ENCODE measurements at places on chromosomes 12 and 14. TPM values are rescaled to one million over a fixed set of nuclear protein-coding genes. Genes with fewer than 3 reads are reported as not detected.

GRCh38 chr12:64792128-64792527 lies 32.3 kb upstream of the TBC1D30 start:
- H3K27me3 ChIP-seq, result no peaks in the 10 kb centered on the region
- no peaks in the 10 kb centered on the region for H3K4me1 ChIP-seq
- no peak for DNase-seq
- H3K4me3 ChIP-seq, result no peak overlapping the region
- H3K36me3 ChIP-seq, result no peaks in the 10 kb centered on the region
- no peak overlapping the region for H3K27ac ChIP-seq

The B4GALNT3 gene
- 7.7 TPM for polyA plus RNA-seq

- no peak overlapping the region for H3K27ac ChIP-seq
- peaks cover 7% of the 10 kb centered on the region for H3K4me1 ChIP-seq
- no peak overlapping the region for H3K4me3 ChIP-seq
- no peak for DNase-seq
- H3K36me3 ChIP-seq, result no peaks in the 10 kb centered on the region
Measured at GRCh38 chr14:93960108-93960475, 16.3 kb downstream of the ASB2 start.

- H3K4me1 ChIP-seq, result peaks cover 19% of the 10 kb centered on the region
- H3K27me3 ChIP-seq, result no peaks in the 10 kb centered on the region
- peak; percentile 86 for DNase-seq
- peaks cover 8% of the 10 kb centered on the region for H3K36me3 ChIP-seq
- H3K4me3 ChIP-seq, result no peak overlapping the region
Measured at GRCh38 chr12:6326316-6327228, 15.3 kb downstream of the TNFRSF1A start.

DNA sequence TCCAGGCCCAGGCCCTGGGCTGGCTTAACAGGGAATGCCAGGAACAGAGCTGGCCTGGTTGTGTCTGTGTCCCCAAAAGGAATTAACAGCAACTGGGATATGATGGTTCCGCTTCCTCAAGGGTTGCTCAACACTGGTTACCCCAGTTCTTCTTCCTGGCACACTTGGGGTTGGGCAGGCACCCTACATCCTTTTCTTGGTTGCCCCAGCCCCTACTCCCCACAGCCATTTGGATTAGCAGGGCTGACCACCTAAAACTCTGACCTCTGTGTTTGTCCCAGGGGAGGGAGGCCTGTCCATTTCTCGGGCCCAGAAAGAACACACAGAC lies 30.8 kb downstream of the NCKAP5L start:
- H3K4me3 ChIP-seq, result no peak overlapping the region
- H3K36me3 ChIP-seq, result peaks cover 98% of the 10 kb centered on the region
- no peak for DNase-seq
- no peaks in the 10 kb centered on the region for H3K27me3 ChIP-seq

DNA sequence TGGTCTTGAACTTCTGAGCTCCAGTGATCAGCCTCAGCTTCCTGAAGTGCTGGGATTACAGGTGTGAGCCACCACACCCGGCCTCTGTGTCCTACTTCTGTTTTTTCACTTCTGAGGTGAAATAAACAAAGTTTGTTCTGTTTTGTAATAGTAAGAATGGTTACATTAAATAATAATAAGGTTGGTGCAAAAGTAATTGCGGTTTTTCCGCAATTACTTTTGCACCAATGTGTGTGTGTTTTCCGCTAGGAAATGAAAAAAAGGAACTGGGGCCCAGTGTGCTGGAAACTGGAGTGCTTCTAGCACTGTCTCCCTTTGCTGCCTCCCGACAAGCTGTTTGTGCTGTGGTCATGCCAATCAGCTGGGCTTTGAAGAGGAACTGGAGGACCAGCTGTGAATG lies 140.9 kb downstream of the NTS start:
- H3K27me3 ChIP-seq, result no peaks in the 10 kb centered on the region
- DNase-seq, result no peak
- no peak overlapping the region for H3K27ac ChIP-seq
- no peak overlapping the region for H3K4me3 ChIP-seq
- no peaks in the 10 kb centered on the region for H3K36me3 ChIP-seq
- H3K4me1 ChIP-seq, result no peaks in the 10 kb centered on the region

GRCh38 chr12:132492522-132492921 lies 2.6 kb downstream of the FBRSL1 start:
- H3K36me3 ChIP-seq, result no peaks in the 10 kb centered on the region
- no peak overlapping the region for H3K27ac ChIP-seq
- no peak for DNase-seq
- peaks cover 23% of the 10 kb centered on the region for H3K4me1 ChIP-seq
- H3K4me3 ChIP-seq, result no peak overlapping the region

The KCNH3 gene
- 1.8 TPM for polyA plus RNA-seq

DNA sequence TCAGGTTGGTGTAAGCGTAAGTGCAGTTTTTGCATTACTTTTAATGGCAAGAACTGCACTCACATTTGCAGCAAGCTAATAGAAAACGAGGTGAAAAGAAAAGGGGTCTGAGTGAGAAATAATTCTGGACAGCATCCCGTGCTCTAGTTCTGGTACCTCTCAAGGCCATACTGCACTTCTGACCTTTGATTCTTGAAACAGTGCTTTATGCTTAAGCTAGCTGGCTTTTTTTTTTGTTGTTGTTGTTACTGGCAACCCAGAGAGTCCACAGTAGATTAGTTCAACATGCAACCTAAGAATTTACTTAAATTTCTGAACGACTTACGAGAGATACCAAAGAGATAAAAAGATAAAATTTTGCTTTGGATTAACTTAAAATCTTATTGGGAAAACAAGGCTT lies 75.2 kb upstream of the PRKD1 start:
- DNase-seq, result no peak
- H3K4me3 ChIP-seq, result no peak overlapping the region
- no peaks in the 10 kb centered on the region for H3K36me3 ChIP-seq
- H3K4me1 ChIP-seq, result no peaks in the 10 kb centered on the region

DNA sequence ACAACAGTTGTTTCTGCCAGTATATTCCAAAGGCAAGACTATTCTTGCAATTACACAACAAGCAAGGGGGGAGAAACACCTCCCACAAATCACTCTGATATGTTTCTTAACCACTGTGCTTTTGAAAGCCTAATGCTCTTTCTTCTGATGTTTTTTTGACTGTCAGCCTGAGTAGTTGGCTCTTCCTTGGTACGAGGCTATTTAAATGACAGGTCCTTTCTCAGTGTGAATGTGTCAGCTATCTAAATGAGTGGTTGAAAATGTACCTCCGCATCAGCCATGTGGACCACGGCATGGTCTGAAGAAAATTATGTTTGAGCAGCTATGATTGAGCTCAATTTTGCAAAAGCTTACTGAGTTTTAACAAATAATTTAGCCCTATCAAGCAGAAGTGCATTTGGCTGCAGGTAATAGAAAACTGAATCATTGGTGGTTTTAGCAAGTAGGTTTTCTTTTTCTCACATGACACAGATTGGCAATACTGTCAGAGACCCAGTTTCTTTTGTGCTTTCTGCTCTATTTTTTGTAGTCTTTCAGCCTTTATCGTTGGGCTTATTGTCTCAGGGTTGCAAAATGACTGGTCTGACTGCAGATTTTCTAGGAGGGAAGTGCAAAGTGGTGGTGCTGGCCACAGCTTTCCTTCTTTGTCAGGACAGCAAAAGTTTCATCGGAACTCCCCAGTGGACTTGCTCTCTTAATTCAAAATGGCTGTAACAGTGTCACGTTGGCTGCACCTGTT lies 162.8 kb downstream of the RGS6 start:
- no peaks in the 10 kb centered on the region for H3K27me3 ChIP-seq
- H3K4me1 ChIP-seq, result no peaks in the 10 kb centered on the region
- no peak for DNase-seq
- no peaks in the 10 kb centered on the region for H3K36me3 ChIP-seq

DNA sequence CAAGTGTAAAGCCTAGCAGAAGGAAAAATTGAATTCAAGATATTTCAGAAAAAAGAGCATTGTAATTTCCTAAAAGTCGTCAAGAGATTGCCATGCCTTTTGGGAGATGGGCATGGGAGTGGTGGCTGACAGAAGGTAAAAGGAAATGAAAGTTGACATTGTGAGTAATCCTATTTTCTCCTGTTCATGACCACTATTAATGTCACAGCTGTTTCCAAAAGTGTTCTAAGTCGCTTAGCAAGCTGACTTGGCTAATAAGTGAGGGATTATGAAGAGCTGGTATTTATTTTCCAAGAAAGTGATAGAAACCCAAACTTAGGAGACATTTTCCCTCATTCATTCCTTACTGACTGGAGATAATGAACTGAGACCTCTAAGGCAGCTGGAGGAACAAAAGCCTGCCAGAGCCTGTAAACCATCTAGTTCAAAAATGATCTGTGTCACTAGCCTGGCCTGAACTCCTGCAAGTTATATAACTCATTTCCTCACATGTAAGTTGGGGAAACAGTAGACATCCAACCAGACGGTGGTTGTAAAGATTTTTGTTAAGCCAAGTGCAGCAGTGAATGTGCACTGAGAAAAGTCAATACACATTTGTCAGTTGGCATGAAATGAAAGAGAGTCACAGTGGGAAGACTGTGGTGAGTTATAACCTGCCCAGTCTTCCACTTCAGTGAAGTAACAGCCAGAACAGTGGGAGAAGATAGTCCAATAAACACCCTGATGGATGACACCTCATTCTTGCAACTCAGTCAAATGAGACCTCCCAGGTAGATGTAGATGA lies 75.8 kb downstream of the DIO2 start:
- no peaks in the 10 kb centered on the region for H3K4me1 ChIP-seq
- H3K27ac ChIP-seq, result no peak overlapping the region
- no peak overlapping the region for H3K4me3 ChIP-seq
- no peaks in the 10 kb centered on the region for H3K36me3 ChIP-seq
- no peak for DNase-seq

- no peak for DNase-seq
- H3K27me3 ChIP-seq, result no peaks in the 10 kb centered on the region
- no peak overlapping the region for H3K4me3 ChIP-seq
- H3K36me3 ChIP-seq, result peaks cover 5% of the 10 kb centered on the region
- H3K27ac ChIP-seq, result no peak overlapping the region
- peaks cover 38% of the 10 kb centered on the region for H3K4me1 ChIP-seq
Measured at GRCh38 chr14:69666112-69666511, 54.7 kb downstream of the SUSD6 start.

DNA sequence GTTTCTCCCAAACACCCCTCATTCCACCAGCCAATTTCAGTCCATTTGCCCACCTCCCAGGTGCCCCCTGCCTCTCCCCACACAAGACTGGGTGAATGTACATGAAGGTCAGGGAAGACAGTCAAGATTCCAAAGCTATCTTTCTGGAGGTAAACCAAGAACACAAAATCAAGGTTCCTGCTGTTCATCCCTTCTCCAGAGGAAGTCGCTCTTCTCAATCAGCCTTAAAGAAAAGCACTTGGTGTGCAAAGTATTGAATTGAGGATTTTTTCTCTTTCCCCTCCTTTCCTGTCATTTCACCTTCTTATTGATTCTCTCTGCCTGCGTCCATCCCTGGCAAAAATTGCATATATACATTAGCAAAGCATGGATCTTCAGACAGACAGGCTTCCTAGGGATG lies 4.5 kb downstream of the GRIN2B start:
- no peaks in the 10 kb centered on the region for H3K36me3 ChIP-seq
- DNase-seq, result no peak
- no peak overlapping the region for H3K27ac ChIP-seq
- H3K4me1 ChIP-seq, result peaks cover 10% of the 10 kb centered on the region
- no peak overlapping the region for H3K4me3 ChIP-seq

The ZNF664 gene
- 151 TPM for polyA plus RNA-seq

The CCDC196 gene
- not detected for polyA plus RNA-seq

The LBHD2 gene
- not detected for polyA plus RNA-seq

- H3K4me1 ChIP-seq, result no peaks in the 10 kb centered on the region
- H3K27me3 ChIP-seq, result no peaks in the 10 kb centered on the region
- DNase-seq, result no peak
- no peak overlapping the region for H3K4me3 ChIP-seq
- peaks cover 2% of the 10 kb centered on the region for H3K36me3 ChIP-seq
Measured at GRCh38 chr12:121334513-121335343, 17.5 kb downstream of the ANAPC5 start.

DNA sequence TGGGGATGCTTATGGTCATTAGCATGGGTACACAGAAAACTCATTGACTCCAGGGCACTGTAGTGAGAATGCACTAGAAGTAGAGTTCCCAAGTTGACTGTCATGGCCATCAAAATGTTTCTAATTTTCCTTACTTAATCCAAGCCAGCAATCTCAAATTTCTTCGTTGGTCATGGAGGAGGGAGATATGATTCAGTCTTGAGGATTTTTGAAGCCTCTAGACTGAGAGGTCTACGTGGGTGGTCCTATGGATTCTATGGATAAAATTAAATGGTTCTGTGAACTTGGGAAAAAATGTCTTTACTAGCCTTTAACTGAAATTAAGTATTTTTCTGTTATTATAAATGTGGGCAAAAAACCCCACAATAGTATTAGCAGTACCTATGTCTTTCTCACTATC lies 508.5 kb downstream of the FUT8 start:
- H3K36me3 ChIP-seq, result no peaks in the 10 kb centered on the region
- H3K27me3 ChIP-seq, result no peaks in the 10 kb centered on the region
- no peaks in the 10 kb centered on the region for H3K4me1 ChIP-seq

GRCh38 chr12:110960795-110961194 lies 40.4 kb upstream of the MYL2 start:
- H3K4me1 ChIP-seq, result no peaks in the 10 kb centered on the region
- H3K27ac ChIP-seq, result no peak overlapping the region
- peaks cover 56% of the 10 kb centered on the region for H3K27me3 ChIP-seq
- H3K36me3 ChIP-seq, result no peaks in the 10 kb centered on the region

DNA sequence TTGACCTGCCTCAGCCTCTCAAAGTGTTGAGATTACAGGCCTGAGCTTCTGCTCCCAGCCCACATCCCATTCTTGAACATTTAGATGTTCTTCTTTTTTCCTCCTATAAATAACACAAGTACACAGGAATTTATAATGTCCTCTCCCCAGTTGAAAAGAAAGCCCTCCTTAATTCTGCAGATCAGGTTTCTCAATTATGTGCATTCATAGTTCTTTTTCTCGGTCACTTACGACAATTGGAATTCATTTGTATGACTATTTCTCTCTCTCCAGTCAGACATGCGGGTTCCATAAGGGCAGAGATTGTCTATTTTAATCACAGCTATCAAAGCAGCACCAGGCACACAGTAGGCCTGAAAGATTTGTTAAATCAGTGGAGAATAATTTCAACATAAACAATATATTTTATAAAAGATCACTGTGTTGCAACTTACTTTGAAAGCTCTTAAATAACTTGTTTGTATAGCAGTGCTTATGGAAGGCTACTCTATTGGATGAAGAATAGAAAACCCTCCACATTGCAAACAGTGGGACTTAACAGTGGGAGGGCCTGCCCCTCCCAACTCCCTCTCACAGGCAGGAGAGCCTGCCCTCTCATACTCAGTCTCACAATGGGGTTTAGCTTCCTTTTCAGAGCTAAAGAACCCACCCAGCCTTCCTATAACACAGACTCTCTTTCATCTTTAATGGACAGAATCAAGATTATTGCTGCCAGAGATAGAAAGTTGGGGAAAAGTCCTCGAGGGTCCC lies 84.1 kb upstream of the TRAF3 start:
- no peak overlapping the region for H3K27ac ChIP-seq
- H3K4me3 ChIP-seq, result no peak overlapping the region
- H3K4me1 ChIP-seq, result peaks cover 73% of the 10 kb centered on the region
- no peak for DNase-seq

- no peaks in the 10 kb centered on the region for H3K4me1 ChIP-seq
- no peaks in the 10 kb centered on the region for H3K36me3 ChIP-seq
- DNase-seq, result no peak
Measured at GRCh38 chr12:104975587-104976343, 10.4 kb upstream of the NOPCHAP1 start.

Data from left lung (tissue), 14 donors.